Activated T-helper 2 cell treated with anti-CD3 and anti-CD28 coated beads, Interferon-gamma antibody, Interleukin-2, Interleukin-4, amounts not matched to agents 10 μg/mL and 5 μg/mL and 100 μg/mL, durations not matched to agents 14 hours and 24 hours and 36 hours (primary cell): ENCODE measurements at places on chromosomes 2 and 18.
A peak's percentile ranks its signal among the peaks of the same experiment; 100 is the strongest.

DNA sequence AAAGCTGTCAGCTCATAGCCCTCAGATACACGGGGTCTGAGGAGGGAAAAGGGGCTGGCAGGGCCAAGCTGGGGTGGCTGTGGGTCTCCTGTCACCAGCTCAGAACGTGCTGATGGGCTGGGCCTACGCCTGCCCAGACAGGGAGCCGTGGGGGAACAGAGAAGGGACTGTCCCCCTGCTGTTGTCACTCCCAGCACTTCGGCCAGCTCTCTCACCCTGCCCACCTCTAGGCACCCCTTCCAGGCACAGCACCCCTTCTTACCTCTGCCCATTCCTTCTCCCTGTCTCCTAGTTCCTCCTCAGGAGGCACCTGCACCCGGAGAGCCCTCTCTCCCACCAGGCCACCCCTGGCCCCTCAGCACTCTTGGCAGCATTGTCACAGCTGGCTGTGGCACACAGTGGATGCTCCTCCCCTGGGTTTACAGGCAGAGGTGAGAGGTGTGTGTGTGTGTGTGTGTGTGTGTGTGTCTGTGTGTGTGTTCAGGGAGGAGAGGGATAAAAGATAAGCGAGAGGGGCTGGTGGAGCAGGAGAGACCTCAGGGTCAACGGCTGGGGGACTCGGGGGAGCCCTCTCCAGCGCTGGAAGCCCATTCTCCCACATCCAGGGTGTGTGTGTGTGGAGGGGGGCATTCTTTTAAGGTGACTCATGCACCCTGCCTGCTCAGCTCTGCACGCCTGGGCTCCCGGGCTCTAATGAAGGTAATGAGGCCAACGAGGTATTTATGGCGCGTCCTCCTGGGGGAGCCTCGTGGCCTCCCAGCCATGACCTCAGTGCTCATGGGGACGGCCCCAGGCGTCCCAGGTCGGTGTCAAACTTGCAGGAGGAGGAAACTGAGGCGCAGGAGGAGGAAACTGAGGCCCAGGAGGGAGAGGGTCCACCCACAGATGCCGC, 66.1 kb upstream of the SMAD7 start:
- no peak for DNase-seq

GRCh38 chr2:53655256-53655655, 112.3 kb upstream of the CHAC2 start:
- DNase-seq, result no peak

GRCh38 chr2:30527859-30528258, 80.8 kb downstream of the LCLAT1 start:
- no peak for DNase-seq

GRCh38 chr2:105793196-105793975, 48.7 kb downstream of the NCK2 start:
- DNase-seq, result no peak

DNA sequence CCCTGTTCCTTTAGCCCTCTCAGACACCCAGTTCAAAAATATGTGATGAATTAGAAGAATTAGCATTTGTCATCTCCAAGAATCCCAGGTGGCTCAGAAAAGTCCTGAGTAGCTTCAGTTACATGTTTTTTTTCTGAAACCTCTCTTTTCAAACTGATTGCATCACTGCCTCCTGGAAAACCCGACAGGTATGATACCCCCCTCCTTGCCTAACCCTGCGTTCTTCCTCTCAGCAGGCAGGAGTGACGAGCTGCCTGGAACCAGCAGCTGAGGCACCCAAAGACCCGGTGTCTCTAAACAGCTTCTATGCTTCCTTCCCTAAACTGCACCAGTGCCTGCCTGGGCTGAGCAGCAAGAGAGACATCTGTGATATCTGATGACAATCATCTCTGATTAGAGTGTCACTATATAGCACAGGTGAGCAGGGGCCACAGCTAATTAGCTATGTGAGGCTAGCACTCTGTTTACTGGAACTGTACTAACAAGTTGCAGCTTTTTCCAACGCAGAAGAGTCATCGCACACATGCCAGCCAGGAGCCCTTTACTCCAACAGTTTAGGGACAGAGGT, 376.4 kb upstream of the ATP5MC3 start:
- DNase-seq, result no peak

DNA sequence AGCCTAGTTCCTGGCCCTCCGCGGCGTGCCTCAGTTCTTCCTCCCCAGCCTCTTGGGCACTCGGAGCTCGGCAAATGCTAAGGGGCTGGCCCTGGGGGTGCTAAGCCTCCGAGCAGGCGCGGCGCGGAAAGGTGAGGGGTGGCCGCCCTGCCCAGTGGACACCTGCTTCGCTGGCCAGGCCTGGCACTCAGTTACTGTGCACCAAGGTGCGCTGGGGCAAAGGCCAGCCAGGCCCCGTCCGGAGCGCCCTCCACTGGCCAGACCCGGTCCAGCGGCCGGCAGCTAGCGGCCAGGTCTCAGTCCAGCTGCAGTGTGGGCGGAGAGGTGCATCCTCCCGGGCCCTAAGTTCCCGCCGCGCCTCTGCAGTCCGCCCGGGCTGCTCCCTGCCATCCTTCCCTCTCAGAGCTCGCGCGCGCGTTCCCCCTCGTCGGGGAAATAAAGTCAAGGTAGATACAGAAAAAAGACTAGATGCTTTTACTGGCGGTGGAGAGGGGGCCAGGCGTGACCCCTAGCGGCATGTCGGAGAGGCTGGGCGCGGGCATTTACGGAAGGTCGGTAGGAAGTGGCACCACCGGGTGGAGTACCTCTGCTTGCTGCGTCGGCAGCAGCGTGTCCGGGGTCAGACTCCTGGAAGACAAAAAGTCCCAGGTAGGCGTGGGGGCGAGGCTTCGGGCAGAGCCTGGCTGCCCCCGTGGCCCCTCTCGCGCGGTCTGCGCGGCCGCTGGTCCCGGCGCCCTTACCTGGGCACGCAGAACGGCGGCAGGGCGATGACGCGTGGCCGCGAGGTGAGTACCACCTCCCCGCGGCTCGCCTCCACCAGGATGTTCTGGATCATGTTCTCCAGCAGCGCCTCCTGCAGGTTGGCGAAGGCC, 9.4 kb upstream of the CRYBA2 start:
- DNase-seq, result peak; percentile 22

DNA sequence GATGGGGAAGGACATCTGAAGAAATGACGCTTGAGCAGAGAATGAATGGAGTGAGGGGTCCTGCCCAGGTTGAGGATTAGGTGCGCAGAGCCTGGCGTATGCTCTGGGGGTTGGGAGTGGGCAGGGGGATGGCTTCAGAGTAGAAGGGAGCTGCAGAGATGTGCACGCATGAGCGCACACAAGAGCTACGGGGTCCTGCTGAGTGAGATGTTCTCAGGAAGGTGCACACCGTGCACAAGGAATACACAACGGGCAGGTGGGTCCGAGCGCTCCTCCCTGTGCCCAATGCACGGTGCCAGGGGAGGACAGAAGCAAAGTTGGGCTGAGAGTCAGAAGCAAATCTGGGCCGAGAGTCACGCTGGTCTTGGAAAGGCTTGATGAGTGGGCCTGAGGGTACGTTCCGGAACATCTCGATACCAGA, 25.5 kb downstream of the TWIST2 start:
- DNase-seq, result no peak

GRCh38 chr18:73331212-73331772, 463.5 kb upstream of the NETO1 start:
- DNase-seq, result no peak

DNA sequence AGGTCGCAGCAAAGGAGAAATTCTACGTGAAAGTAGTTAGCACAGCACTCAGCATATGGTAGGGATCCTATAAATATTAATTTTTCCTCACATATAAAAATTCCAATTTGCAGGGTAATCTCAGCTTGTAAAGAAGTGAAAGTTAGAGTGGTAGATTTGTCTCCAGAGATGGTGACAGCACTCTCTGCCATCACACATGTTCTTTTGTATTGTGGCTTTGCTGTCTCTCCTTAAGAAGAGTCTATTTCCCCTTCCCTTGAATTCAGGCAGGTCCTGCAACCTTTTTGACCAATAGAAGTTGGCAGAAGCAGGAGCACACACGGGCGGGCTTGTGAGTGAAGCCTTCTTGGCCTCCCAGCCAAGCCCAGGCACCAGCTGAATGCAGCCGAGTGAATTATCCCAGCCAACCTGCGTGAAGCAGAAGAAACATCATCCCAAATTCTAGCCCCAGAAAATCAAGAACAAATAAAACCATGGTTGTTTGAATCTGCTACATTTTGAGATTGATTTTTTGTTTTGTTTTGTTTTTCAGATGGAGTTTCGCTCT, 107.8 kb upstream of the COPS8 start:
- no peak for DNase-seq

GRCh38 chr2:97661927-97662326, 1.9 kb downstream of the ACTR1B start:
- no peak for DNase-seq
